ENCODE measurements at places on chromosomes 2 and 18.

DNA sequence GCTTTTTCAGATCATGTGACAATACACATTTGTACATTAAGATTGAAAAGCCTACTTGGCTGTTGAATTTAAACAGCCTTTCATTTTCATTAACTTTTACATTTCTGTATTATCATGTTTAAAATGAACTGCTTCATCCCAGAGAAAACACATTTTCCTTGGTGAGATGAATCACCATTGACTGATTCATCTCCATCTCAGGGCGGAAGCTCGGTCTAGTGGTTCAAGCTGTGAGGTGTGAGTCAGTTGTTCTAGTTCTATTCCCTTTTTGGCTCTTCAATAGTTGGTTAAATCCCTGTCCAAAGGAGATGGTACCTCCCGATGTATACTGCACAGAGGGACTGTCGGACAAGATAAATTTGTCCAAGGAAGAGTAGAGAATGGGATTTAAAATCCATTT lies 189.7 kb downstream of the ADCYAP1 start:
- DNase-seq = peak; percentile 6

- DNase-seq = no peak
These were observed 236.8 kb downstream of the EPHA4 start for GRCh38 chr2:221335219-221335752.

- DNase-seq = no peak
These were observed 111.1 kb downstream of the ACOXL start for GRCh38 chr2:110843496-110843895.

DNA sequence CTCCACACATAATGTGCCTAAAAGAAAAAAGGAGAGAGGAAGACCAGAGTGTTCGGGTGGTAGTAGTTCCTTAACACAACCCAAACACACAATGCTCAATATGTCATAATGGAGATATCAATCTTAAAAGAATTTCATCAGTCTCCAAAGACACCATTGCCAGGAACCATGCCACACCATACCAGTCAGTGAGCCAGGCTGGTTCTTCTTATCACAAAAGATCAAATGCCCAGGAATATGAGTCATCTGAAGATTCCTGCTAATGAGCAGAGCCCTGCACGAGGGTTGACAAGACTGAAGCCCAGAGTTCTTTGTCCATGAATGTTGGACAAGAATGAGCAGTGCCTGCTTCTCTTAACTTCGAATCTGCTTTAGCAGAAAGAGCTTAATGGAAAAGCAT lies 262.3 kb downstream of the ZNF516 start:
- no peak for DNase-seq

DNA sequence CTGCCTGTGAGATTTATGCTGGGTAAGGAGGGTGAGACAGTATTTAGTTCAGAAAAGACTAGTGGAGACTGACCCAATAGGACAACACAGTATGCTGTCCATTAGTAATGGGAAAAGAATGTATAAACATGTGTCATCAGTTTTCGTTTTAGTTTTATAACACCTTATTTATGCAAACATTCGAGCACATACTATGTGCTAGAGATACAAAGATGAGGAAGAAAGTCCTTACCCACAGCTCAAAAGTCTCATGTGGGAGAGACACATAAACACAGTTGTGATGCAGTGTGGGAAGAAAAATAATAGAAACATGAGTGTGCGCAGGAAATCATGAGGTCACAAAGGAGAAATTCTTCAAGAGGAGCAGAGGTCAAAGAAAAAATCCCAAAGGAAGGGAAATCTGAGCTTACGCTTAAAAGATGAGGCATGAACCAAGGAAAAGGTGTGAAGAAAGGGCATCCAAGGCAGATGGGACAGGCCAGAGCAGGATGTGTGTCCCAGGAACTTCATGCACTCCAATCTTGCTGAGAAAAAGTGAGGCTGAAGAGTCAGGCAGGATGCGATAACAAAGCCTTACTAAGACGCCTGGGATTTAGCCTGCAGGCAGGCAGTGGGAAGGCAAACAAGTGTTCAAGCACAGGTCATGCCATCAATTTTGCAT lies 8.1 kb downstream of the METTL21A start:
- peak; percentile 72 for DNase-seq

DNA sequence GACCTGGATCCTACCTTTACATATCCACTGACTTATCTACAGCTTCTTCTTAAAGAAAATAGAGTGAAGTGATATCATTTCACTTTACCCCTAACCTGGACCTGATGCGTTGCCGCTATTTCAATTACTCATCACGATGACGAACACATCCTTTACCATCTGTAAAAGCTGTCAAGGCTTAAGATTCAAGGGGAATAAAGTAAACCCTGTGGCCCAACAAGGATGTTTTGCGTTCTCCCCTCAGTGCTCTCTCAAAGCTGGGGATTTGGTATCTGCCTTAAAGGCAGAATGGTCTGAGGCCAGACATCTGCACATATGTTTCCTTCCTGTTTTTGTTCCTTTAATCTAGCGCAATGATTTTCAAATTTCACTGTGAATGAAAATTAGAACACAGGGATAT lies 100.1 kb upstream of the KLF7 start:
- DNase-seq = no peak

DNA sequence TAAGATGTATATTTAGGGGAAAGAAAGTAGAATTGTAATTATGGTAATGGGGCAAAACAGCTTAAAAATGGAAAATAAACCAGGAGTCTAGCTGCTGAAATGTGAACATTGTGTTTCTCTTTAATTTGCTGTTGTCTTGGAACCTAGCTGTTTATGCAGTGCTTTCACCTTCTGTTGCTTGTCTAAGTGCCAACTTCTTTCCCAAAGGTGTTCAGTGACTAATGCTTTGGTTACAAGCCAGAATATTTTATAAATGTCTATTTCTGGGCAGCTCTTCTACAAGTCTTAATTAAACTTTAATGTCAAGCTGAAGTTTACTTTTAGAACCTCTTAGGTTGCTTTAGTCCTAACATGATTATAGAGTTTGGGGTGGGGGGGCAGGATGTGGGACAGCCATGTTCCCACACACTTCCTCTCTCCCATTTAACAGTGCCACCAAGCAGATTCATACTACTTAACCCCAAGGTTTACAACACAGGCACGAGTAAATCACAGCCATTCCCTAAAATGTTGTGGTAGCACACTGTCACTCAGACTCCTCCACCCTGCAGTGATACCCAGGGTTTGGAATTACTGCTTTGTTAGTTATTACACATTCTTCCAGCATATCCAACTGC lies 60.6 kb downstream of the ITGA4 start:
- no peak for DNase-seq

DNA sequence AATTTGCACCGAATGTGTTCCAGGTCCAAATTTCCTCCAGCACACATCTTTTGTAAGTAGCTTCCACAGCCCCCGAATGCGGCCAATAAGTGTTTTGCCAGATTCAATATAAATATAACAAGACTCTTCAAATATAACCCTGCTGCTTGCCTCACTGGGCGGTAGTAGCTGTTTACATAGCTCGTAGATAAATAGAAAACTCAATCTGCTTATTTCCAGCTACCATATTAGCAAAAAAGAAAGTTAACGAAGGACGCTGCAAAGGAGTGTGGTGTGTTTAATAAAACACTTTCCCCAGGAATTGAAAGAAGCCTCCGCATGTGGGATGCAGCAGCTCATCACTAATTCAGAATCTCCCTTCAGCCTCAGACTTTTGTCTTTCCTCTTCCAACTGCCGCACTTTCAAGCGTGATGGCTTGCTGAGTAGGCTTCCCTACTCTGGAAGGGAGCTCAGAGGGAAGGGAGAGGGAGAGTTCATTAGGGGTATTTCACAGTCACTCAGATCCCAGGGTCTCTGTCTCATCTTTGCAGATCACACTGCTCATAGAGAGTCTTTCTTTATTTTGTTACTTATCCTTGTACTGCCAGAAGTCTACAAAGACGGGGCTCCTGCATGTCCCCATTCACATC lies 367.0 kb downstream of the RND3 start:
- DNase-seq = no peak

DNA sequence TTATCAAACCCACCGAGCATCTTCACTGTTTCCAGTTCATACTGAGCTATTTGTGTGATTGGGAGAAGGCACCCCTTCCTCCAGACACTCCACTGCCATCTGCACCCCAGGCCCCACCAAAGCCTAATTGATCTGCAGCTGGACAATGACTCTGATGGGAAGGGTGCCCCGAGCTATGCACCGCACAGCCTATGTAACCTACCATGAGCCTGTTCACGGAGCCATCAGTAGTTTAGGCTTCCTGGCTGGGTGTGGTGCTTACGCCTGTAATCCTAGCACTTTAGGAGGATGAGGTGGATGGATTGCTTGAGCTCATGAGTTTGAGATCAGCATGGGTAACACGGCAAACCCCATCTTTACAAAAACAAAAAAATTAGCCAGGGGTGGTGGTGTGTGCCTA lies 17.8 kb upstream of the ASAP2 start:
- no peak for DNase-seq

- peak; percentile 73 for DNase-seq
These were observed 23.2 kb downstream of the GPR39 start for GRCh38 chr2:132439703-132440398.

- DNase-seq = no peak
These were observed 112.0 kb upstream of the TEKT4 start for GRCh38 chr2:94759211-94759610.

DNA sequence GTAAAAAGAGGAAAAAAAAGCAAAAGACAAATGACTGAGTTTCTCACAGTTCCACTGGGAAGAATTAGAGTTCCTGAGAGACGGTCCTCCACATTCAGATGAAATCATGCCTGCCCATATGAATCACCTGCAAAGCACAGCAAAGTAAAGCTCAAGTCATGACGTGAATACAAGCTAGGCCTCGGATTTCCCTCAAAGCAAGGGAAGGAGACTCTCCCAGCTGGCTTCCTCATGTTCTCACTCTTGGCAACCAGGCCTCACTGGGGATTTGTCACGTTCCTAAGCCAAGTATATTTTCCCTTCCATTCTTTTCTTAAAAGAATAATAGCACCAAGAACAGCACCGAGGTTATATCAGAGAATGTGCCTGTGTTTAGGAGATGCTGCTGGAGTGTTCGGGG lies 47.0 kb downstream of the CYP27C1 start:
- no peak for DNase-seq

DNA sequence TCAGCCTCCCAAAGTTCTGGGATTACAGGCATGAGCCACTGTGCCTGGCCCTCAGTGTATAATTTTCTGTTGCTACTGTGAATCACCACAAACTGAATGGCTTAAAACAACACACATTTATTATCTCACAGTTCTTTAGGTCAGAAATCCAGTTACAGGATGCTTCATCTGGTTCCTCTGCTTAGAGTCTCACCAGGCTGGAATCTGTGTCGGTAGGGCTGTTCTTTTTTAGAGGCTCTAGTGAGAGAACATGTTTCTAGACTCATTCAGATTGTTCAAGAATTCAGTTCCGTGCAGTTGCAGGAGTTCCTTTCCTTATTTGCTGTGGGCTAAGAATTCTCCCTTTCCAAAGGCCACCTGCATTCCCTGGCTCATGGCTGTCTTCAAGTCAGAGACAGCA lies 22.2 kb downstream of the CCDC121 start:
- DNase-seq = no peak
